ENCODE measurements at places on chromosomes 12 and 14. TPM values are rescaled to one million over a fixed set of nuclear protein-coding genes. Genes with fewer than 3 reads are reported as not detected.

DNA sequence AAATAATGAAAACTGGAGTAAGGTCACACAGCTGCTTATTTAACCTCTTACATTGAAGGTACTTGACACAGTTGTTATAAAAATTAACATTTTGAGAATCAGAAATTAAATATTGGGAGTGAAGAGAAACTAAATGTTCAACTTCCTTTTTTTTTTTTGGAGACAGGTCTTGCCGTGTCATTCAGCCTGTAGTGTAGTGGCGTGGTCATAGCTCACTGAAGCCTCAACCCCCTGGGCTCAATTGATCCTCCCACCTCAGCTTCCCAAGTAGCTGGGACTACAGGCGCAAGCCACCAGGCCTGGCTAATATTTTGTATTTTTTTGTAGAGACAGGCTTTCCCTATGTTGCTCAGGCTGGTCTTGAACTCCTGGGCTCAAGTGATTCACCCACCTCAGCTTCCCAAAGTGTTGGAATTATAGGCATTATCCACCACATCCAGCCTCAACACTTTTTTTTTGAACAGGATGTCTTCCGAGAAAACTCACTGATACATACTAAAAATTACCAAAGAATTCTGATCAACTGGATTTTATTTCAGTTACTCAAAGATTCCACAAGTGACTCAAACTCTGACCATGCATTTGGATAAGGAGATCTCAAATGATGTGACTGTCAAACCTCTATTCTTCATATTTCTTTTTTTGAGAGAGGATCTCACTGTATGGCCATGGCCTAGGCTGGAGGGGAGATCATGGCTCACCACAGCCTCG is 35.4 kb downstream of the SGPP1 start:
- no peak overlapping the region for H3K27ac ChIP-seq
- H3K36me3 ChIP-seq, result no peaks in the 10 kb centered on the region
- no peaks in the 10 kb centered on the region for H3K27me3 ChIP-seq

DNA sequence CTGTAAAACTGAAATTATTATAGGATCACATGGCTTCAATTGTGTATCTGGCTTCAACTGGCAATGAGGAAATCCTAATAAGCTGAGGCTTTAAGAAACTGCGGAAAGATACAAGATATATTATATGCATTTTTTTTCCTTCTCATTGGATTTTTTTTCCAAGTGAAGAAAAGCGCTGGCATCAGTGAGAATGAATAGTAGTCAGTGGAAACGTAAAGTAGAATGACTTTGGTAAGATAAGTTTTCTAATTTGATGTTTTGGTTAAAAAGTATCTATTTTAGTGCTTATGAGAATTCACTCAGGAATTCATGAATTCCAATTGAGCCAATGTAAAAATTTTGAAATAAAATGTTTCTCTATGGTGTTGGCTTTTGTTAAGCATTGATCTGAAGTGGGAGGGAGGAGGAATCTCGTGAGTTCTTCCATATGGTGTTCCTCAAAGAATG is 173.5 kb upstream of the FRMD6 start:
- H3K27ac ChIP-seq, result no peak overlapping the region
- peaks cover 6% of the 10 kb centered on the region for H3K4me1 ChIP-seq
- H3K4me3 ChIP-seq, result no peak overlapping the region
- no peaks in the 10 kb centered on the region for H3K27me3 ChIP-seq
- no peaks in the 10 kb centered on the region for H3K36me3 ChIP-seq

- H3K4me1 ChIP-seq, result no peaks in the 10 kb centered on the region
- peaks cover 28% of the 10 kb centered on the region for H3K27me3 ChIP-seq
- no peak overlapping the region for H3K4me3 ChIP-seq
Observed at GRCh38 chr12:130053651-130054069, 108.6 kb upstream of the FZD10 start.

GRCh38 chr12:8664228-8664913 is 1.7 kb upstream of the MFAP5 start:
- H3K27me3 ChIP-seq, result peaks cover 4% of the 10 kb centered on the region
- no peak overlapping the region for H3K27ac ChIP-seq
- H3K36me3 ChIP-seq, result no peaks in the 10 kb centered on the region
- no peak overlapping the region for H3K4me3 ChIP-seq
- H3K4me1 ChIP-seq, result no peaks in the 10 kb centered on the region

GRCh38 chr14:78197051-78197450 is 26.9 kb downstream of the NRXN3 start:
- H3K27me3 ChIP-seq, result peaks cover 66% of the 10 kb centered on the region
- DNase-seq, result no peak
- H3K27ac ChIP-seq, result no peak overlapping the region
- H3K4me1 ChIP-seq, result no peaks in the 10 kb centered on the region
- H3K36me3 ChIP-seq, result no peaks in the 10 kb centered on the region
- no peak overlapping the region for H3K4me3 ChIP-seq

Gene ALDH6A1
- total RNA-seq, result 53.1 TPM

DNA sequence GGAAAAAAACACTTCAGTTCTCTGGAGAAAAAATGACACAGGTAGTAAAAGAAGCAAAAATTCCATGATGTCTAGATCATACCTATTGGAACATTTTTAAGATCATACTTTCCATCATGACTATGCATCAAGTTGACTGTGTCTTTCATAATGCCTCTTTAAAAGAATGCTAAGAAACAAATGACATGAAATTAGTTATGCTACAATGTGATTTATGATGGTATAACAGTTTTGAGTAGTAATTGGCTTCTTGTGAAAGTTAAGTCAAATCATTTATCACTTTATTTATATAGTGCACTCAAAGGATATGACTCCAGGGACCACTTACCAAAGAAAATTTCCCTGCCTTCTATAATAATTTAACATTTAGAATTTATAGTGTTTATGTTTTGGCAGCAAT is 28.5 kb downstream of the RASSF9 start:
- no peaks in the 10 kb centered on the region for H3K27me3 ChIP-seq
- no peaks in the 10 kb centered on the region for H3K4me1 ChIP-seq
- no peak overlapping the region for H3K27ac ChIP-seq

- no peak for DNase-seq
- no peaks in the 10 kb centered on the region for H3K4me1 ChIP-seq
- H3K4me3 ChIP-seq, result no peak overlapping the region
- H3K27ac ChIP-seq, result no peak overlapping the region
- H3K36me3 ChIP-seq, result no peaks in the 10 kb centered on the region
Observed at GRCh38 chr12:2642896-2643425, 151.8 kb upstream of the FKBP4 start.

GRCh38 chr14:73888460-73888725 is 1.7 kb downstream of the ZNF410 start:
- H3K27ac ChIP-seq, result peak overlapping the region; percentile 70
- peaks cover 32% of the 10 kb centered on the region for H3K4me1 ChIP-seq
- H3K4me3 ChIP-seq, result peak overlapping the region; percentile 91
- peaks cover 9% of the 10 kb centered on the region for H3K36me3 ChIP-seq
- no peaks in the 10 kb centered on the region for H3K27me3 ChIP-seq
- no peak for DNase-seq

- no peaks in the 10 kb centered on the region for H3K36me3 ChIP-seq
- no peak overlapping the region for H3K4me3 ChIP-seq
- peaks cover 70% of the 10 kb centered on the region for H3K4me1 ChIP-seq
- no peak overlapping the region for H3K27ac ChIP-seq
- no peaks in the 10 kb centered on the region for H3K27me3 ChIP-seq
Observed at GRCh38 chr12:52796839-52797528, 1.1 kb upstream of the KRT3 start.

GRCh38 chr14:73761618-73762355 is 47.6 kb upstream of the PNMA1 start:
- no peaks in the 10 kb centered on the region for H3K36me3 ChIP-seq
- 0 out of 2 replicates have a peak overlapping the region, but pooled peaks have one; percentile 76 for H3K27ac ChIP-seq
- H3K27me3 ChIP-seq, result no peaks in the 10 kb centered on the region
- no peak for DNase-seq
- H3K4me3 ChIP-seq, result no peak overlapping the region

Gene SMCO2
- total RNA-seq, result 1.9 TPM

DNA sequence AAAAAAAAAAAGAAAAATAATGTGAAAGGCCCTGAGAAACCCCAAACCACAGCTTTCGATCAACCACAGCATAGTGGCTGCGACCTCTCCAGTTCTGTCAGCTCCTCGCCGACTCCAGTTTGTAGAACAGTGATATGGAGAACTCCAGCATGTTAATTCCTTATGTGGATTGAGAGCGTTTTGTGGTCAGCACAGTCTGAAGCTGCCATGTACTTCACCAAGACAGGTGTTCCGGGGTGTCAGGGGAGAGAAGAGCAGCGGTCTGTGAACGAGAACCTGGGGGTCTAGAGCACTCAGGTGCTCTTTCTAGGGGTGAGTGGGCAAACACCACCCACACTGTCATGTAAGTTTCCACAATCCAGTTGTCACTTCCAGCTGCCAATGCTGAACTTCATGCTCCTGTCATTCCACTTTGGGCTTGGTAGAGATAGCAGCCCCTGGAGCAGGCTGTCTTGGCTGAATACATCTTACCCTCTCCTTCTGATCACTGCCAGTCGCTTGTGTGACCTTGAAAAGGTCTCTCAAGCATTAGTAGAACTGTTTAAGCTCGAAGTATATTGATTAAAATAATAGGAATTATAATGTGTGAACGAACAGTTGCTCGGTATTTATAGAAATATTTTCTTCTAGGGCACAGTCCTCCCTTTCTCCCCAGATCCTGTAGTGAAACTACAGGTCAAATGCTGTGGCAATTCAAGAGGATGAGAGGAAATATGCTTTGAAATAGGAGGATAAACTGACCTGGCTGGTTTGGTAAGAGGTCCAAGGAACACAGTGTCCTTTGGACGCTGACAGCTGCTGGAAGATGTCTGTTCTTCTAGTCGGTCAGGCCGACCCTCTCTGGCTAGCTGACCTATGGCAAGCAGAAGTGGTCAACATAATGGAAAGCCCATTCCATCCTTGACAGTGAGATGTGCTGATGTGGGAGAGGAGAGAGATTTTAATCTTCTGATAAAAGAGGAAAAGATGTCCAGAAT is 15.7 kb upstream of the MAX start:
- no peak for DNase-seq
- no peaks in the 10 kb centered on the region for H3K36me3 ChIP-seq
- H3K27ac ChIP-seq, result peak overlapping the region; percentile 9
- no peaks in the 10 kb centered on the region for H3K27me3 ChIP-seq
- peaks cover 10% of the 10 kb centered on the region for H3K4me1 ChIP-seq
- H3K4me3 ChIP-seq, result no peak overlapping the region

DNA sequence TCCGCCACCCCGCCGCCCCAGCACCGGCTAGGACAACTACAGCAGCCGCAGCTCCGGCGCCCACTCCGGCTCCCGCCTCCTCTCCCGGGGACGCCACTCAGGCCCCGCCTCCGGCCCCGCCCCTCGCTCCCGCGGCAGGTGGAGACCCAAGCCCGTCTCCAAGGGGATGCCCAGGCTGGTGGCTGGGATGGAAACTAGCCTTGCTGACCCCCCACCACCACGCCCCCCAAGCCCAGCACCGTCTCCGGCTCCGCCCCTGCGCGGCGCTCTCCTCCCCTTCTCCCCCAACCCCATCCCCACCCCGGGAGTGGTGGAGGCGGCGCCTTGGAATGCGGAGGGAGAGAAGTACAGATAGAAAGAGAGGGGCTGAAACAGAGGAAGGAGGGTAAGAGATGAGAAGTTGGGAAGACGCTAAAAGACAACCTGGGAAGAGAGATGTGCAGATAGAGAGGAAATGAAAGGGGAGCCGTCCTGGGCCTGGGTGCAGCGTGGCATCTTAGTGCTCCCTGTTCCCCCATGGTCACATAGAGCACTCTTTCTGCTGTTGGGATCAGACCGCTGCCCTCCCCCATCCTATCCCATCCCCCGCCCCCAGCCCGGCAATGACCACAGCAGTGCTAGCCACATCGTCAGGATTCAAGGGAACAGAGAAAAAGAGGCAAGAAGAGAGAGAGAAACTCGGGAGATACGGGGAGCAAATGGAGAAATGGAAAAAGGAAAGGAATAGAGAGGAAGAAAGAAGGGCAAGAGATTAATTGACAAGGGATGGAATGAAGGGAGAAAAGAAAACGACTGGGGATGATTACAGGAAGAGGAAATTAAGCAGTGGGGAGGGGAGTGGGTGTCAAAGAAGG is at the start of gene ITGA7:
ITGA7 (minus strand) TSS at position 64 of the 854 bp plus-strand sequence. CDS start 222 bp downstream, outside the sequence.
- H3K27ac ChIP-seq, result no peak within 1 kb of the TSS
- peak; percentile 40 for DNase-seq
- H3K36me3 ChIP-seq, result no peaks in the 10 kb centered on the region

DNA sequence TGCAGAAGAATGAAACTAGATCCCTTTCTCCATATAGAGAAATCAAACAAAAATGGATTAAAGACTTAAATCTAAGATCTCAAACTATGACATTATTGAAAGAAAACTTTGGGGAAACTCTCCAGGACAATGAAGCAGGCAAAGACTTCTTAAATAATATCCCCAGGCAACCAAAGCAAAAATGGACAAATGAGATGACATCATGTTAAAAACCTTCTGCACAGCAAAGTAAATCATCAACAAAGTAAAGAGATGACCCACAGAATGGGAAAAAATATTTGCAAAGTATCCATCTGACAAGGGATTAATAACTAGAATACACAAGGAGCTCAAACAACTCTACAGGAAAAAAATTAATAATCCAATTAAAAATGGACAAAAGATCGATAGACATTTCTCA is 101.0 kb downstream of the RALGAPA1 start:
- H3K4me3 ChIP-seq, result no peak overlapping the region
- no peaks in the 10 kb centered on the region for H3K4me1 ChIP-seq
- no peaks in the 10 kb centered on the region for H3K27me3 ChIP-seq
- DNase-seq, result no peak
- no peaks in the 10 kb centered on the region for H3K36me3 ChIP-seq

- H3K27me3 ChIP-seq, result no peaks in the 10 kb centered on the region
- peaks cover 5% of the 10 kb centered on the region for H3K4me1 ChIP-seq
- H3K36me3 ChIP-seq, result no peaks in the 10 kb centered on the region
- DNase-seq, result no peak
- H3K27ac ChIP-seq, result 0 out of 2 replicates have a peak overlapping the region, but pooled peaks have one; percentile 27
- no peak overlapping the region for H3K4me3 ChIP-seq
Observed at GRCh38 chr12:104686196-104686595, 229.4 kb downstream of the CHST11 start.

Gene LBHD2
- 0.78 TPM for total RNA-seq

GRCh38 chr14:71372411-71372838 is 465.2 kb downstream of the PCNX1 start:
- peaks cover 33% of the 10 kb centered on the region for H3K4me1 ChIP-seq
- H3K4me3 ChIP-seq, result peak overlapping the region; percentile 18
- DNase-seq, result peak; percentile 98
- H3K27ac ChIP-seq, result peak overlapping the region; percentile 87
- peaks cover 10% of the 10 kb centered on the region for H3K36me3 ChIP-seq

- H3K27ac ChIP-seq, result no peak overlapping the region
- no peaks in the 10 kb centered on the region for H3K27me3 ChIP-seq
- H3K4me3 ChIP-seq, result no peak overlapping the region
- no peak for DNase-seq
- H3K4me1 ChIP-seq, result no peaks in the 10 kb centered on the region
- H3K36me3 ChIP-seq, result no peaks in the 10 kb centered on the region
Observed at GRCh38 chr14:26773906-26774593, 176.2 kb upstream of the NOVA1 start.

Gene TC2N
- 7.7 TPM for total RNA-seq

GRCh38 chr12:49792976-49793580 is 35.1 kb downstream of the NCKAP5L start:
- H3K27me3 ChIP-seq, result no peaks in the 10 kb centered on the region
- H3K4me3 ChIP-seq, result no peak overlapping the region
- no peak overlapping the region for H3K27ac ChIP-seq
- DNase-seq, result no peak
- H3K4me1 ChIP-seq, result no peaks in the 10 kb centered on the region
- no peaks in the 10 kb centered on the region for H3K36me3 ChIP-seq

- DNase-seq, result no peak
- H3K4me1 ChIP-seq, result no peaks in the 10 kb centered on the region
- no peaks in the 10 kb centered on the region for H3K36me3 ChIP-seq
- H3K4me3 ChIP-seq, result no peak overlapping the region
- H3K27ac ChIP-seq, result no peak overlapping the region
Observed at GRCh38 chr14:65821224-65821753, 408.8 kb downstream of the FUT8 start.

Gene FAM222A
- total RNA-seq, result 3.1 TPM

Gene VWF
- total RNA-seq, result 0.88 TPM
